ENCODE measurements at places on chromosomes 4 and X. TPM values are rescaled to one million over a fixed set of nuclear protein-coding genes. Genes with fewer than 3 reads are reported as not detected.

The IGFBP7 gene
- polyA plus RNA-seq: 80.7 TPM

The PNMA3 gene
- polyA plus RNA-seq: 0.19 TPM

The HAUS3 gene
- 8.1 TPM for polyA plus RNA-seq

The CRMP1 gene
- polyA plus RNA-seq: 0.35 TPM

The LRPAP1 gene
- 87.0 TPM for polyA plus RNA-seq

The CCNA2 gene
- 7.4 TPM for polyA plus RNA-seq

The RAPGEF2 gene
- polyA plus RNA-seq: 3.9 TPM

The GAGE12H gene
- polyA plus RNA-seq: not detected

The CTAG2 gene
- polyA plus RNA-seq: not detected

The DGKK gene
- not detected for polyA plus RNA-seq

The CT45A2 gene
- polyA plus RNA-seq: not detected

The ANAPC10 gene
- 11.7 TPM for polyA plus RNA-seq

The SPIN2A gene
- polyA plus RNA-seq: 0.39 TPM

The ENPP6 gene
- 0.20 TPM for polyA plus RNA-seq

The LIMCH1 gene
- 9.0 TPM for polyA plus RNA-seq

The KLHL34 gene
- 0.01 TPM for polyA plus RNA-seq

The CSAG1 gene
- not detected for polyA plus RNA-seq

The ADGRL3 gene
- polyA plus RNA-seq: 0.12 TPM

The GLOD5 gene
- polyA plus RNA-seq: 0.15 TPM

The CACNA1F gene
- polyA plus RNA-seq: 0.24 TPM

The GNRHR gene
- polyA plus RNA-seq: 0.10 TPM

The TRIM2 gene
- polyA plus RNA-seq: 8.8 TPM

The ZNF630 gene
- polyA plus RNA-seq: 1.5 TPM

The HCCS gene
- 7.4 TPM for polyA plus RNA-seq

The DDIT4L gene
- polyA plus RNA-seq: 0.27 TPM

The KLHL13 gene
- polyA plus RNA-seq: 1.6 TPM

The C1QTNF7 gene
- polyA plus RNA-seq: 0.85 TPM

The RS1 gene
- polyA plus RNA-seq: not detected

The CLTRN gene
- polyA plus RNA-seq: 0.38 TPM

The UCHL1 gene
- polyA plus RNA-seq: 1.7 TPM

The SMARCA1 gene
- 2.6 TPM for polyA plus RNA-seq

The ELOVL6 gene
- polyA plus RNA-seq: 17.7 TPM

The ADH4 gene
- 0.10 TPM for polyA plus RNA-seq

The FRMD7 gene
- 0.02 TPM for polyA plus RNA-seq

The PDLIM3 gene
- polyA plus RNA-seq: 62.8 TPM

The FAM47E gene
- polyA plus RNA-seq: 0.71 TPM

The ZFP42 gene
- polyA plus RNA-seq: not detected

The ASMT gene
- 0.26 TPM for polyA plus RNA-seq

The GAGE2A gene
- polyA plus RNA-seq: not detected

The CYBB gene
- 0.67 TPM for polyA plus RNA-seq

The CLDN2 gene
- not detected for polyA plus RNA-seq

The LRIT3 gene
- polyA plus RNA-seq: 0.11 TPM

The GPR82 gene
- 0.12 TPM for polyA plus RNA-seq

The ATP1B4 gene
- not detected for polyA plus RNA-seq

The SEC31A gene
- polyA plus RNA-seq: 72.5 TPM

The CXCL6 gene
- polyA plus RNA-seq: 1.4 TPM

Data from esophagus (tissue), 2 donors.